ENCODE measurements at places on chromosomes 12 and 14. TPM values are rescaled to one million over a fixed set of nuclear protein-coding genes. Genes with fewer than 3 reads are reported as not detected.

Gene KRT79
- 0.21 TPM for total RNA-seq

Gene MSRB3
- 24.3 TPM for total RNA-seq

Gene DNAJC22
- total RNA-seq, result 19.7 TPM

Gene DHH
- not detected for total RNA-seq

Gene VWF
- total RNA-seq, result 0.42 TPM

Gene CYP27B1
- total RNA-seq, result 2.8 TPM

Gene DHRS1
- total RNA-seq, result 10.3 TPM

Gene ENDOU
- total RNA-seq, result not detected

Gene RND1
- total RNA-seq, result 14.4 TPM

Gene MSI1
- total RNA-seq, result 0.59 TPM

Gene LTBP2
- 8.0 TPM for total RNA-seq

Gene TSPAN19
- 0.18 TPM for total RNA-seq

Gene CDC42BPB
- total RNA-seq, result 66.6 TPM

Gene OVCH1
- total RNA-seq, result not detected

Gene SIX1
- 10.1 TPM for total RNA-seq

Gene OR6C70
- not detected for total RNA-seq

Gene CEBPE
- not detected for total RNA-seq

Gene CLEC12A
- not detected for total RNA-seq

Gene COPS7A
- 55.0 TPM for total RNA-seq

Gene LALBA
- total RNA-seq, result not detected

Gene COCH
- 24.8 TPM for total RNA-seq

Gene SAMD4A
- 6.4 TPM for total RNA-seq

Gene CBLN3
- 1.4 TPM for total RNA-seq

Gene PPP1R1A
- total RNA-seq, result not detected

Gene RNF212B
- total RNA-seq, result not detected

Gene PMCH
- total RNA-seq, result not detected

Gene SERPINA1
- 3.1 TPM for total RNA-seq

Gene NPFF
- not detected for total RNA-seq

Gene CLEC2A
- total RNA-seq, result not detected

Data from A549 treated with RU486 at 1 μM for 4 hours (cell line).